Heart right ventricle (tissue), 16 donors: ENCODE measurements at places on chromosomes 5 and 9. TPM values are rescaled to one million over a fixed set of nuclear protein-coding genes. Genes with fewer than 3 reads are reported as not detected.

GRCh38 chr5:31963358-31964006 is 210.6 kb downstream of the GOLPH3 start:
- peak; percentile 19 for DNase-seq

The GEMIN5 gene
- 16.6 TPM for total RNA-seq

GRCh38 chr5:91257301-91257700 is 125.8 kb downstream of the ARRDC3 start:
- DNase-seq = no peak

DNA sequence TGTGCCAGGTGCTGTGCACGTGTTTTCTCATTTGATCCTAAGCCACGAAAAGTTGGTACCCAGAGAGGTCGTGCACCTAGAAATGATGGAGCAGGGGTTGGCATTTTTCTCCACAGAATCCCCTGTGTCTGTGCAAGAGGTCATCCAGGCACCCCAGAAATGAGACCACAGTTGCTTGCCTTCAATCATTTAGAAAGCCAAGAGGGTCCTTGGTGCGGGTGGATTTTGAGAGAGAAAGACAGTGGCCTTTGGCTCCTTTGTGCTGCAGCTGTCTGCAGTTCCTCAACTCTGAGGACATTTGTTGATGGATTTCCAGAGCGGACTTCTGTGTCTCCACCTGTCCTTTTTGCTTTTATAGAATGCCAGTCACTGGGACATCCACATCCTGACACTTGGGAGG is 33.8 kb upstream of the SPRY4 start:
- no peak for DNase-seq

DNA sequence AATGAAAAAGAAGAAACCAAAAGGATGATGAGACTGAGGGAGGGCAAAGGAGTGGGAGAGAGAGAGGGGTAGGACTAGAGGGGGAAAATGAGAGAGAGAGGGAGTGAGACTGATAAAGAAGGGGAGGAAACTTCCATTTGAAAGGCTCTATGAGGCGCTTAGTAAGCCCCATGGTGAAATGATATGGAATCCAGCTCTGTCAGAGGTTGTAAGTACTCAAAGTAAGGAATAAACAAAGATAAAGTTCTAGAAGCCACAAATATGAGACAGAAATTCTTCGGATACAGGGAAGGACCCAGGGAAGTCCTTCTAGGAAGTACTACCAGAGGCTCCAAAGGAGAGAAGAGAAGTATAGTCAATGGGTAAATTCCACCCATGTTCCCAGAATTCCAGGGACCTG is 21.7 kb upstream of the VLDLR start:
- DNase-seq = no peak

The UBQLN1 gene
- 107 TPM for total RNA-seq

- no peak for DNase-seq
Measured at GRCh38 chr5:17113174-17113958, 104.1 kb upstream of the BASP1 start.

The LHX6 gene
- 6.7 TPM for total RNA-seq

GRCh38 chr9:3059781-3060468 is 216.0 kb upstream of the PUM3 start:
- no peak for DNase-seq

The PTGDS gene
- 4,184 TPM for total RNA-seq

- DNase-seq = no peak
Measured at GRCh38 chr5:78496373-78496772, 136.0 kb downstream of the SCAMP1 start.

DNA sequence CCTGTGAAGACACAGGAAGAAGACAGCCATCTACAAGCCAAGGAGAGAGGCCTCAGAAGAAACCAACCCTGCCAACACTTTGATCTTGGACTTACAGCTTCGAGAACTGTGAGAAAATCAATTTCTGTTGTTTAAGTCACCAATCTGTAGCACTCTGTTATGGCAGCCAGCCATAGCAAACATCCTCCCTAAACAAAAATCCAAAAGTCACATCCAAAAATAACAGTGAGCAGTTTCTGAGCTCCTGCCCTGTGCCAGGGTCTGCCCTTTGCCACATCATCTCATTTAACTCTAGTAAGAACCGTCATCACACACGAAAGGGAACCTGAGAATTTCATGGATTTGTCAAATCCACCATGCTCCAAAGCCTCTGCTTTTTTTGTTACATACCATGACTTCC is 118.8 kb downstream of the TRIM36 start:
- no peak for DNase-seq

The ARID3C gene
- not detected for total RNA-seq

GRCh38 chr9:128392302-128393144 is 21.3 kb downstream of the URM1 start:
- DNase-seq = no peak

The ELAVL2 gene
- total RNA-seq = 0.09 TPM

DNA sequence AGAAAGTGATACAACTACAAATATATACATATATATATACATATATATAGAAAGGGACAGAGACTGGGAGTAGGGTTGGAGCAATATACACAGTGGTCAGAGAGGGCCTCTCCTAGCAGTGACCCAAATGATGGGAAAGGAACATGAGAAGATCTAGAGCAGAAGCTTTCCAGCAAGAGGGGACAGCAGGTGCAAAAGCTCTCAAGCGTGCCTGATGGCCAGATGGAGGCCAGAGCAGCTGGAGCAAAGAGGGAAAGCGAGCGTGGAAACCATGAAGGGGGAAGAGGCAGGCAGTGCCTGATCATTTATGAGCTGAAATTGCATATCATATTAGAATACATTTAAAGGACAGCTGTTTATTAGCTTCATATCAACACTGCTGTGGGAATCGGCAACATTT is 7.6 kb upstream of the GRPEL2 start:
- no peak for DNase-seq

- DNase-seq = no peak
Measured at GRCh38 chr5:105630803-105631202, 2039.9 kb downstream of the EFNA5 start.

- peak; percentile 23 for DNase-seq
Measured at GRCh38 chr9:124652615-124653393, 118.3 kb downstream of the NR6A1 start.

GRCh38 chr5:33299621-33300208 is 141.1 kb upstream of the TARS1 start:
- DNase-seq = no peak

- no peak for DNase-seq
Measured at GRCh38 chr5:37774912-37775483, 64.8 kb downstream of the GDNF start.

GRCh38 chr9:108950168-108950567 is 16.0 kb downstream of the ABITRAM start:
- DNase-seq = no peak

The PTGES gene
- 0.53 TPM for total RNA-seq

The ATG12 gene
- total RNA-seq = 20.3 TPM

DNA sequence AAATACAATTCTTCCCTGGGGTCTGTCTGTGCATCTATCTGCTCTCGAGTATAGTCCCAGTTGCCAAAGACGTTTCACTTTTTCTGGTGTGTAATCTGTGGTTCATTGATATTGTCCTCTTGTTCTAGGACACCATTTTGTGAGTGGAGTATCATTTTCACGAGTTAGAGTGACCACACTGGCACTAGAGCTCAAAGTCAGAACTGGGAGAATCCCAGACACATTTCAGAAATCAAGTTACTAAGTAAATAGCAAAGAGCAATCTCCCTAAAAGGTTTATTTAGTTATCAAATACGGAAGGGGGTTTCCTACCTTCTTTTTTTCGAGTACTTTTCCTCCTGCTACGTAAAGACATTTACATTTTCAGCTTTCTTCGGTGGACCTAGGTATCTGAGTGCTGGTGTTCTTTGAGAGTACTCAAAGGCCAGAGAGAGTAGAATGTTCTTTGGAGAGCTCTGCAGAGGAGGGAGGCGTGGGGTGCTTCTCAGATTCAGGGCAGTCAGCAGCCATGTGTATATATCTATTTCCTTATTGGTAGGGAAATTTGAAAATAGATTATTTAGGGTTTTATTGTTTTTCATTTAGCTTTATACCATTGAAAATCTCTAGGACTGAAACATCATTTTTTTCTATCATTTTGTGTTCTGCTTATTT is 8.9 kb upstream of the HSPA9 start:
- no peak for DNase-seq

The KIF4B gene
- 0.05 TPM for total RNA-seq

GRCh38 chr5:15069407-15069905 is 197.9 kb upstream of the ANKH start:
- no peak for DNase-seq

DNA sequence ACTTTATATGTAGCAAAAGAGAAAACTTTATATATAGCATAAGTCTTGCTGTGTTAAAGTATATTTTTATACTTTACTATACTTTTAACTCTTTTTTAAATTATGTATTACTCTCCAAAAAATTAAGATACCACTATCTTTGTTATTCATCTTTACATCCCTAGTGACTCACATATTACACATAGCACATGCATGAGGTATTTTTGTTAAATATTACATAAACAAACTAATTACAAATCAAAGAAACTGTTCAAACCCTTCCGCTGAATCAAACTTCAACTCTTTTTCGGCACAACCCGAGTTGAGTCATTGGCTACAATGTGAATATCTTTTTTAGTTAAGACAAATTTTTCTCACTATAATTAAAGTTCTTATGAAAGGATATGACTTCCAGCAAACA is 32.1 kb downstream of the NADK2 start:
- DNase-seq = no peak

DNA sequence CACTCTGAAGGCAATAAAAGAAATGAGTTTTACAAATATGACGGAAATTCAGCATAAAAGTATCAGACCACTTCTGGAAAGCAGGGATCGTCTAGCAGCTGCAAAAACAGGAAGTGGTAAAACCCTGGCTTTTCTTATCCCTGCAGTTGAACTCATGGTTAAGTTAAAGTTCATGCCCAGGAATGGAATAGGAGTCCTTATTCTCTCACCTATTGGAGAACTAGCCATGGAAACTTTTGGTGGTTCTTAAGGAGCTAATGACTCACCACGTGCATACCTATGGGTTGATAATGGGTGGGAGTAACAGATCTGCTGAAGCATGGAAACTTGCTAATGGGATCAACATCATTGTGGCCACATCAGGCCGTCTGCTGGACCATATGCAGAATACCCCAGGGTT is 93.5 kb upstream of the RGMB start:
- DNase-seq = no peak

The TMEM171 gene
- not detected for total RNA-seq

DNA sequence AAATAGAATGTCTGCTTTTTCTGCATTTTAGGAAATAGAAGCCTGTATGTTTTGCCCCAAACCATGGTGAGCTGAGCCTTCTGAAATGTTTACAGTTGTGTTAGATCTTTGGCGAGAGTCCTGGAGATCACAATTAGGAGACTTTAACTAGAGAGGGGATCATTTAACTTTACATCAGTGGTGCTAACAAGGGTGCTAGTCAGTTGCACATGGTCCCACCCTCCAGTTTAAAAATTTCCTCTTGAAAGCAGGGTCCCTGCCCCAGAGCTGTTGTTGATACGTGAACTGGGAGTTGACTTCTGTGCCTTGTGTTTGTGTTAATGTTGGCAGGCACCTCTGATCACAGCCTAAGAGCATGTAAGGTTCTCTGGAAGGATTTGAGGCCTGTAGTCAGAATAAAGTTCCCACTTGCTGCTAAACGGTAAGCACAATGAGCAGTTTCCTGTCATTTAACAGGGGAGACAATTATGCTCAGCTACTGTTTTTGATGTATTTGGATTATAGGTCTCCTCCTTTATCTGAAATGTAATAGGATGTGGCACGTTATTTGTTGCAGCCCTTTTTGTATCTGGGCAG is 43.7 kb downstream of the RASGRF2 start:
- no peak for DNase-seq

The TRIM36 gene
- 0.36 TPM for total RNA-seq

DNA sequence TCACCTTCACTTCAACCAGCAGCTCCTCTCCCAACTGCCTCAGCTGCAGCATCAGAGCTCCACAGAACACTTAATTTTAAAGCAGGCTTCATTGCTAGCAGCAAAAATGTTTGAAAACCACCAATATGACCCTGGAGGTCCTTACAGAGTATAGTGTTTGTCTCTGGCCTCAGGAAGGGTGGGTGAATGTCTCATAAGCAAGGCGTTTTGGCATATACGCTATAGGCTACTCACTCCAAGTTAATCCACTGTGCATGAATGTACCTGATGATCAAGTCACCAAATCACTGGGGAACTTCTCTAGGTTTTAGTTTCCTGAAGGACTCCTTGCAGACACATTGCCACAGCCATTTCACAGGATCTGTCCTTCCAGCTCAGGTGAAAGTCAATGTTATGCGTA is 125.3 kb downstream of the GABBR2 start:
- DNase-seq = no peak

GRCh38 chr9:34578241-34579103 is 11.1 kb downstream of the CNTFR start:
- no peak for DNase-seq

DNA sequence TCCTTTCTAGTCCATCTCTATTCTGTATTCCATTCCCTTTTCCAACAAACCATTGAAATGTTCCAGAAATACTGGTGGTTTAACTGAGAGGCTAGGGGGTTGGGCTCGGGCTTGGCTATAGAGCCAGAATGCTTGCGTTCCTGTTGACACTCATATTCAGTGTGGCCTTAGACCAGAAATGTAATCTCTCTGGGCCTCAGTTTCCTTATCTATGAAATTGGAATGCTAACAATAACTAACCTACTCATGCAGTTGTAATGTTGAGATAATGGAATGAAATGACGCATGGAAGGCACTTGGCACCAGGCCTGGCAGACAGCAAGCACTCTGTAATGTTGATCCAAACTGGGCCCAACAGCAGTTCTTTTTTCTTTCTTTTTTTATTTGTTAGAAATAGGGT is 26.8 kb downstream of the JADE2 start:
- peak; percentile 77 for DNase-seq

DNA sequence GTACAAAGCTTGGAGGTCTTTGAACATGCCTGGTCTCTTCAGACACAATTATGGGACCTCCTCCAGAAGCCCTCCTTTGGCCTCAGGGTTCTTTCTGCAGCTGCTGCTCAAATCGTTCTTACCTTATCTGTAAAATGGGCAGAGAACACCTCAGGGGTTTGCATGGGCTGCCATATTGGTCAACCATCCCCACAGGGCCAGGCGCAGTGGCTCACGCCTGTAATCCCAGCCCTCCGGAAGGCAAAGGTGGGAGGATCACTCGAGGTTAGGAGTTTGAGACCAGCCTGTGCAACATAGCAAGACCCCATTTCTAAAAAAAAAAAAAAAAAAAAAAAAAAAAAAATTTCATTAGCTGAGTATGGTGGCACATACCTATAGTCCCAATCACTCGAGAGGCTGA is 29.1 kb upstream of the TCF7 start:
- DNase-seq = no peak

The EGFL7 gene
- 104 TPM for total RNA-seq

The GPR21 gene
- 0.95 TPM for total RNA-seq

GRCh38 chr9:98707166-98708102 is 1.3 kb downstream of the GABBR2 start:
- DNase-seq = peak; percentile 29

The IRX4 gene
- total RNA-seq = 18.6 TPM

- peak; percentile 54 for DNase-seq
Measured at GRCh38 chr9:112097712-112098688, 77.1 kb downstream of the SUSD1 start.

The IL3 gene
- total RNA-seq = not detected

The EPB41L4B gene
- total RNA-seq = 4.1 TPM

The EQTN gene
- not detected for total RNA-seq

- DNase-seq = no peak
Measured at GRCh38 chr5:168152660-168153059, 138.8 kb upstream of the WWC1 start.

- DNase-seq = no peak
Measured at GRCh38 chr5:136808756-136809155, 443.4 kb upstream of the TRPC7 start.

GRCh38 chr9:92293075-92293354 is 482 bp downstream of the IARS1 start:
- DNase-seq = no peak
